Motor neuron (in vitro differentiated cells): ENCODE measurements at places on chromosomes 7 and 10. TPM values are rescaled to one million over a fixed set of nuclear protein-coding genes. Genes with fewer than 3 reads are reported as not detected.
A peak's percentile ranks its signal among the peaks of the same experiment; 100 is the strongest.

- no peak for ATAC-seq
Measured at GRCh38 chr7:1727812-1728570, 57.9 kb downstream of the ELFN1 start.

DNA sequence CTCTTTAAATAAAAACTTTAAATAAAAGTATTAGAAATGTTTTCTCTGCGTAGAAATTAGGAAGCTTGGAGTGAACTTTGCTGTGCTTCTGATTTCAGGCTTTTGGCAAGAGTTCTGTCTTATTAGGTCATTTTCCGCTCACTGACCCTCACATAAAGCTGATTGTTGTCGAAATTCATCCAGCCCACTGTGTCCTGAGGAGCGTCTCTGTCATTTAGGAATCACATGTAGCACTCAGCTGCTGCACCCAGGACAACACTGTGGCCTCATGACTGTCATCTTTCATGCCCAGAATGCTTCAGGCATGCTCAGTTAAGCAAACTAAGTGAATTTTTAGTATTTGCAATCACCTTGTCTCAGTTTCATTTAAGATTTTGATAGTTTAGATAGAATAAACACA is 57.8 kb upstream of the MSRB2 start:
- peak; percentile 56 for ATAC-seq

- ATAC-seq = peak; percentile 87
Measured at GRCh38 chr7:66920769-66921395, at the start of gene TMEM248. TSS of gene TMEM248 (plus strand) at chr7:66921225. CDS start at chr7:66941866, 20,641 bp downstream.

GRCh38 chr7:132255898-132256297 is 320.4 kb downstream of the PLXNA4 start:
- no peak for ATAC-seq

DNA sequence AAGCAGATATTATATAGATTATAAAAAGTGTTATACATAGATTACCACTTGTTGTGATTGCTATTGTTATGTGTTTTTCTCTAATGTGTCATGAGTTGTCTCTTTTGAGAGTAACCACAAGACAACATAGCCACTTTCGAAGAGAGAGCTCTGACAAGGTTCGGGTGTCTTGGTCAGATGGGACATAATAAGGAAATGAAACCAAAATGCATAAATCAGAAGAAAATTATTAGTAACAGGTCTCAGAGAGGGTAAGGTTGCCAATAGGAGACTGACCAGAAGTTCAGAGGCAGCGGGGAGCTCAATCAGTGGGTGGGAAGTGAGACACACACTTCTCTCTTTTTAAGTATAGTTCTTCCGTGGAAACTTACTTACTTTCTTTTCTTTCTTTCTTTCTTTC is 639.2 kb upstream of the POT1 start:
- no peak for ATAC-seq

GRCh38 chr10:43395571-43396060 is 13.4 kb downstream of the HNRNPF start:
- ATAC-seq = no peak

GRCh38 chr7:156578978-156579430 is 61.6 kb upstream of the RNF32 start:
- ATAC-seq = no peak

- ATAC-seq = peak; percentile 93
Measured at GRCh38 chr10:8312781-8313180, 258.3 kb downstream of the GATA3 start.

TLX1 gene
- total RNA-seq = not detected in 2 replicates

PTER gene
- 2.1 and 2.9 TPM in 2 replicates for total RNA-seq

PAPOLB gene
- 0.31 and 0.42 TPM in 2 replicates for total RNA-seq
